Left ventricle myocardium inferior (tissue), 1 donor: ENCODE measurements at places on chromosomes 5 and 9. TPM values are rescaled to one million over a fixed set of nuclear protein-coding genes. Genes with fewer than 3 reads are reported as not detected.

- DNase-seq: no peak
Measured at GRCh38 chr9:76658510-76659231, 105.6 kb upstream of the PCA3 start.

GRCh38 chr9:93488244-93488643 lies 34.9 kb upstream of the FAM120AOS start:
- no peak for DNase-seq

DNA sequence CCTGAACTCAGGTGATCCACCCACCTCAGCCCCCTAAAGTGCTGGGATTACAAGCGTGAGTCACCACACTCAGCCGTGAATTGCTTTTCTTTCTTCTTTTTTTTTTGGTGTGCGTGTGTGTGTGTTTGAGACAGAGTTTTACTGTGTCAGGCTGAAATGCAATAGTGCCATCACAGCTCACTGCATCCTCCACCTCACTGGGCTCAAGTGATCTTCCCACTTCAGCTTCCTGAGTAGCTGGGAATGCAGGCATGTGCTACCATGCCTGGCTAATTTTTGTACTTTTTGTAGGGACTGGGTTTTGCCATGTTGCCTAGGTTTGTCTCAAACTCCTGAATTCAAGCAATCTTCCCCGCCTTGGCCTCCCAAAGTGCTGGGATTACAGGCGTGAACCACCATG lies 113.7 kb upstream of the HAPLN1 start:
- DNase-seq: no peak

DNA sequence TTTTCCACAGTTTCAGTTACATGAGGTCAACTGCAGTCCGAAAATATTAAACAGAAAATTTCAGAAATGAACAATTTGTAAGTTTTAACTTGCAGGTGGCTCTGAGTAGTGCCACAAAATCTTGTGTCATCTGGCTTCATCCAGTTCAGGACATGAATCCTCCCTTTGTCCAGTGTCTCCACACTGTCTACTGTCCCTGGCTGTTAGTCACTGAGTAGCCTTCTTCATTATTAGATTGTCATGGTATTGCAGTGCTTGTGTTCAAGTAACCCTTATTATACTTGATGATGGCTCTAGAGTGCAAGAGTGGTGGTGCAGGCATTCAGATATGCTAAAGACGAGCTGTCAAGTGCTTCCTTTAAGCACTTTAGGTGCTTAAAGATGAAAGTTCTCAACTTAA lies 65.3 kb downstream of the CFAP95 start:
- no peak for DNase-seq

- DNase-seq: no peak
Measured at GRCh38 chr9:132451276-132451675, 41.3 kb downstream of the CFAP77 start.

DNA sequence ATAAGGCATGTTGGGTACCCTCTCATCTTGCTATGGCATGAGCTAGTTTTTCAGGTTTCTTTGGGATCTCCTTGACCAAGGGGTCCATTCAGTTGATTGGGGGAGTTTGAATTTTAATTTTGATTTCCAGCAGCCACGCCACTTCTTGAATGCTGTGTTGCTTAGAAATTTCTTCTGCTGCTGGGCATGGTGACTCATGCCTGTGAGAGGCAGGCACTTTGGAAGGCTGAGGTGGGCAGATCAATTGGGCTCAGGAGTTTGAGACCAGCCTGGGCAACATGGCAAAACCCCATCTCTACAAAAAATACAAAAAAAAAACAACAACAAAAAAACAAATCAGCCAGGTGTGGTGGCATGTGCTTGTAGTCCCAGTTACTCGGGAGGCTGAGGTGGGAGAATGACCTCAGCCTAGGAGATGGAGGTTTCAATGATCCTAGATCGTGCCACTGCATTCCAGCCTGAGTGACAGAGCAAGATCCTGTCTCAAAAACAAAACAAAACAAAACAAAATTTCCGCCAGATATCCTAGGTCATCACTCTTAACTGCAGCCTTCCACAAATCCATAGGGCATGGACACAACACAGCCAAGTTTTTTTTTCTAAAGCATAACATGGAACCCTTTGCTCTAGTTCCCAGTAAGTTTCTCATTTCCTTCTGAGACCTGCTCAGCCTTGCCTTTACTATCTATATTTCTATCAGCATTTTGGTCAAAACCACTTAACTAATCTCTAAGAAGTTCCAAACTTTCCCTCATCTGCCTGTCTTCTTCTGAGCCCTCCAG lies 17.7 kb downstream of the TMC1 start:
- DNase-seq: no peak

- no peak for DNase-seq
Measured at GRCh38 chr5:94212476-94212875, 405.9 kb downstream of the KIAA0825 start.

The TMEFF1 gene
- not detected for total RNA-seq

The SPINK6 gene
- not detected for total RNA-seq

The CDH12 gene
- total RNA-seq: not detected

The SWI5 gene
- total RNA-seq: 16.2 TPM

The ESM1 gene
- total RNA-seq: 1.2 TPM
